A549 treated with RU486 at 1 μM for 4 hours (cell line): ENCODE measurements at places on chromosomes 4 and X. TPM values are rescaled to one million over a fixed set of nuclear protein-coding genes. Genes with fewer than 3 reads are reported as not detected.

The PJA1 gene
- total RNA-seq, result 12.4 to 19.2 TPM (median 15.4 TPM) in 5 replicates

The ADGRL3 gene
- total RNA-seq, result 0.02 to 0.05 TPM (median 0.02 TPM) in 3 of 5 replicates, not detected in the others

The BCAP31 gene
- 376 to 420 TPM (median 389 TPM) in 5 replicates for total RNA-seq

The CT45A10 gene
- 0.13 to 0.56 TPM (median 0.33 TPM) in 3 of 5 replicates, not detected in the others for total RNA-seq

The NSG1 gene
- 0.88 to 1.5 TPM (median 1.2 TPM) in 5 replicates for total RNA-seq

The DAPP1 gene
- total RNA-seq, result not detected in 5 replicates

The HS6ST2 gene
- total RNA-seq, result 0.03 to 0.17 TPM (median 0.10 TPM) in 3 of 5 replicates, not detected in the others

The TMPRSS11F gene
- total RNA-seq, result not detected in 5 replicates

The C4orf50 gene
- total RNA-seq, result not detected in 5 replicates

The ODAM gene
- total RNA-seq, result not detected in 5 replicates

The PABPC1L2B gene
- total RNA-seq, result not detected in 5 replicates

The C4orf54 gene
- not detected in 5 replicates for total RNA-seq

The ADH1A gene
- not detected in 5 replicates for total RNA-seq

The SH3BP2 gene
- 2.1 to 5.5 TPM (median 3.4 TPM) in 5 replicates for total RNA-seq

The TRAM1L1 gene
- 0.32 to 0.74 TPM (median 0.61 TPM) in 5 replicates for total RNA-seq

The WDFY3 gene
- total RNA-seq, result 6.3 to 8.6 TPM (median 7.8 TPM) in 5 replicates

The DCLK2 gene
- 7.9 to 10.4 TPM (median 8.5 TPM) in 5 replicates for total RNA-seq

The GPR173 gene
- not detected in 5 replicates for total RNA-seq

The HAUS3 gene
- 2.7 to 8.8 TPM (median 7.6 TPM) in 5 replicates for total RNA-seq

The USP26 gene
- total RNA-seq, result not detected in 5 replicates

The OCIAD2 gene
- total RNA-seq, result 115 to 177 TPM (median 127 TPM) in 5 replicates

The ASB9 gene
- 19.5 to 25.1 TPM (median 20.8 TPM) in 5 replicates for total RNA-seq

The RHOXF2 gene
- not detected in 5 replicates for total RNA-seq

The POU3F4 gene
- not detected in 5 replicates for total RNA-seq

The MAGEC2 gene
- not detected in 5 replicates for total RNA-seq

The KDR gene
- total RNA-seq, result not detected in 5 replicates

The ARHGEF6 gene
- 0.09 to 0.25 TPM (median 0.18 TPM) in 5 replicates for total RNA-seq

The DGAT2L6 gene
- not detected in 5 replicates for total RNA-seq

The TKTL2 gene
- not detected in 5 replicates for total RNA-seq

The DIPK2B gene
- not detected in 5 replicates for total RNA-seq

The EDA2R gene
- total RNA-seq, result 10.5 to 14.2 TPM (median 13.2 TPM) in 5 replicates

The WFS1 gene
- total RNA-seq, result 12.5 to 18.5 TPM (median 16.3 TPM) in 5 replicates

The RBM46 gene
- not detected in 5 replicates for total RNA-seq

The HSFX2 gene
- 0.13 to 0.55 TPM in 2 of 5 replicates, not detected in the others for total RNA-seq

The GRXCR1 gene
- not detected in 5 replicates for total RNA-seq

The FGD1 gene
- 5.7 to 8.4 TPM (median 6.2 TPM) in 5 replicates for total RNA-seq

The HSFX1 gene
- 0.14 to 0.40 TPM (median 0.34 TPM) in 5 replicates for total RNA-seq

The PLK4 gene
- total RNA-seq, result 15.4 to 19.6 TPM (median 17.3 TPM) in 5 replicates

The TEX13B gene
- not detected in 5 replicates for total RNA-seq

The ARHGAP10 gene
- total RNA-seq, result 14.4 to 16.7 TPM (median 15.6 TPM) in 5 replicates

The OTUD5 gene
- total RNA-seq, result 58.3 to 67.8 TPM (median 63.7 TPM) in 5 replicates

The NDNF gene
- not detected in 5 replicates for total RNA-seq

The PCDH7 gene
- 0.03 to 0.22 TPM (median 0.10 TPM) in 5 replicates for total RNA-seq

The AMOT gene
- total RNA-seq, result 0.05 TPM in 1 of 5 replicates, not detected in the others

The IL1RAPL1 gene
- total RNA-seq, result not detected in 5 replicates

The CXorf65 gene
- total RNA-seq, result not detected in 5 replicates
